ENCODE measurements at places on chromosomes 7 and 10.
A peak's percentile ranks its signal among the peaks of the same experiment; 100 is the strongest.

DNA sequence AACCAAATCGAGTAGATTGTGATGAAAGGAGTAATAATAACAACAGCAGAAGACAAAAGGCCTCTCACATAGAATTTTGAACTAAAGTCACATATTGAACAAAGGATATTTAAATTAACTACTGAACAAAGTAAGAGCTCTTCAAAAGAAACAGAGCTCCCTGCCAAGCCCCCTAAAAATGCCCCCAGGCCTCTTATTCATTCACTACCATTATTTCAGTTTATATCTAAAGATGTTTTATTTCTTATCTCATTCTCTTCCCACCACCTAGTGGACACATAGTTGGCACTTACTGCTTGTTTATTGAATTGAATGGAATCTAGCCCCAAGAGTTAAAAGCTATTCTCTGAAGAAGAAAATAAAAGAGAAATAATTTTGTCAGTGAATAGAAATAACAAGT is 37.4 kb downstream of the VCL start:
- no peak for DNase-seq

GRCh38 chr7:85165263-85165662 is 21.6 kb downstream of the SEMA3D start:
- DNase-seq = no peak

GRCh38 chr10:33419311-33419710 is 84.8 kb upstream of the NRP1 start:
- DNase-seq = no peak

DNA sequence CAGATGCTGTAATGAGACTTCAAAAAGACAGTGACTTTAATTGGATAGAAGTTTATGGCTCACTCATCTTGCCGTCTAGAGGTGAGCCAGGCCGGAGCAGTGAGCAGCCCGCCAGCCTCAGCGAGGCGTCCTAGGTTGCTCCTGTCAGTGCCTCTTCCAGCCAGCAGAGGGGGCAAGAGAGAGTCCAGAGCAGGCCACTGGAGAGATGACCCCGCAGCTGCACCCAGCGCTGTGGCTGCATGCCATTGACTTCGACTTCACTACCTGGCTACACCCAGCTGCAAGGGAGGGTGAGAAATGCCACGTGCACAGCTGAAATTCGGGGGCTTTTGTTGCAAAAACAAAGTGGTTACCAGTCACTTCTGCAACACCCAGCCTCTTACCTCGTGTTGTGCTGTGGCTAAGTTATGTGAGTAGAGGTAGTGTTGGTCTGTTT is 26.5 kb downstream of the NUB1 start:
- peak; percentile 64 for DNase-seq

- DNase-seq = no peak
Observed at GRCh38 chr10:47025540-47026300, 114.5 kb downstream of the PTPN20 start.

DNA sequence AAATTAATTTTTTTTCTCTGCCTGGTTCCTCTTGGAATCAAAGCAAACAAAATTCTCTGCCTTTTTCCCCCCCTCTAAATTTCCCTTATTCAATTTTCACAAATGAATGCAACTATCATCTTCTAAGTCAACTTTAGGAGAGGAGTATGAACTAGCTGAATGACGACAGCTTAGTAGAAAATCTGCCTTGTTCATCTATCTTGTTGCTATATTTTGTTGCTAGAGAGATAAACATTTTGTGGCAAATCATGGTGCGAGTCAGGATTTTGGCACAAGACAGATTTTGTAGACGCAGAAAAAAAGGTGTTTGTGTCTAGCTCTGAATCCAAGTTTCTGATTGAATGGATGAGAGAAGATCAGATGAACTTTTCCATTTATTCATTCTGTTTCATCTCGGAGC is 81.0 kb upstream of the FZD8 start:
- no peak for DNase-seq

DNA sequence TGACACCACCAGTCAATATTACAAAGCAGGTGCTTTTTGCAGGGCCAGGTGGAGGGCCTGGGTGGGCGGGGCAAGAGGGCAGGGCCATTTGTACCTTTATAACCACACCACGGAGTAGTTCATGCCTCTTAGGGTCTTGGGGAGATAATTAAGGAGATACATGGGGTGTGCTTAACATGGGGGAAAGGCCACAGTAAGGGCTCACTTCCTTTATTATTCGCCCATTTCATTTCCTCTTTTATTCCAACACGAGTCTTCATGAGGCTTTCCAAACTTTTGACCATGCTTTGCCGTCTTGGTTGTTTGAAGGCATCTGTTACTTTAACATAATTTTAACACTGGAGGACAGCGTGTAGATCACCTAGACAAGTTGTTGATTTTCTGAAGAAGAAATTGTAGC is 33.3 kb upstream of the LYZL2 start:
- no peak for DNase-seq

DNA sequence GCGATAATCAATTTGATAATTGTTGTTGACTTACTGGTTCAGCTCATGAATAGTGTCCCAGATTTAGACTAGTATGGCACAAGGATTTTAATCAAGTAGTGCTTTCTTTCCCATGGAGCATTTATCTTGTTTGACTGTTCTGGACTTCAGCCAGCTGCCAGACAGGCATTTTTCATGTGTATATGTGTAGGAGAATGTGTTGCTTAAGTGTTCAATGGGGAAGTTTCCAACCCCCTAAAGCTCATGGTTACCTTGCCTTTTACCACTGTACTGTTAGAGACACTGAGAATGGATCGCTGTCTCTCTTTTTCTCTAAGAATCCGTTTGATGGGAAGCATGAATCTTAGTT is 103.9 kb downstream of the LRRC4 start:
- no peak for DNase-seq

Data from NCI-H2171 treated with DMSO at 0.1 percent for 48 hours (cell line).